ENCODE measurements at places on chromosomes 5 and 9.
A peak's percentile ranks its signal among the peaks of the same experiment; 100 is the strongest.

- DNase-seq, result no peak
Observed at GRCh38 chr9:76630916-76631315, 133.3 kb upstream of the PCA3 start.

- no peak for DNase-seq
Observed at GRCh38 chr9:84815554-84815953, 146.0 kb downstream of the NTRK2 start.

- DNase-seq, result no peak
Observed at GRCh38 chr5:91291628-91292569, 91.2 kb downstream of the ARRDC3 start.

- DNase-seq, result no peak
Observed at GRCh38 chr9:126144603-126145456, 181.8 kb upstream of the MVB12B start.

DNA sequence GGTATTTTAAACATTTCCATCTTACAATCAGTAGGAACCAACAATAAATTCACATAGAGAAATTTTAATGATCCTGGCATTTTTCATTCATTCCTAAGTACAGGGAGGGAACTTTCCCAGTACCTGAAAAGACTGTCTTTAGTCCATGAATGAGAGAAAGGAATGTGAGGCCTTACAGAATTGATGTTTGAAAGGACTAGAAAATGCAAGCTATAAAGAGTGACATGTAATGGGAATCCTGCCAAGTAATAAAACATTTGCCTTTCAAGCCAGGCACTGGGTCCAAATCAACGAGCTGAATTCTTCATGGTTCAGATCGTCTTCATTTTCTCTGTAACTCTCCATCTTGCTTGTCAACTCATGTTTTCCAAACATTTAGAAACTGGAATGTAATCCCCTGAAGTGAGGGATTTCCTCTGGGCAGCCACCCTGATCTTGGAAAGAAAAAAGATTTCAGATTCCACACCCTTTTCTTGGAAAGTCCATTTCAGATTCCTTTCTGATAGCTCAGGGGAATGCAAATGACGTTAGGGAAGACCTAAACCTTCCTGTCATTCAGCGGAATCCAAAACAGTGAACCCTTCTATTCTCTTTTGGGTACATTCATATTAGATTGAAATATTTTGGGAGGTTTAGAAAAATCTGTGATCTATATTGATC is 315.8 kb downstream of the SH3GL2 start:
- DNase-seq, result no peak

DNA sequence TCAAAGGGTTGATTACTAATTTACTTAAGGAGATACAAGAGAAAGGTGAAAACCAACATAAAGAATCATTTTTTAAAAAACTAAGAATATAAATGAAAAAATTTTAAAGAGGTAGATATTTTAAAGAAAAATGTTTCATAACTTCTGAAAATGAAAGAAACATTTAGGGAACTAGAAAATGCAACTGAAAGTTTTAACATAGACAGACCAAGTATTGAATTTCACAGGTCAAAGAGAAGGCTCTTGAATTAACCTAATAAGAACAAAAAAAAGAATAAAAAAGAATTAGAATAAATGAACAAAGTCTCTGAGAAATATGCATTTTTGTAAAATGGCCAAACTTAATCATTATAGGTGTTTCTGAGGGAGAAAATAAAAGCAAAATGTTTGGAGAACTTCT is 16.1 kb upstream of the FAM174A start:
- no peak for DNase-seq

- DNase-seq, result peak; percentile 18
Observed at GRCh38 chr9:69502671-69503301, 169.4 kb downstream of the APBA1 start.

DNA sequence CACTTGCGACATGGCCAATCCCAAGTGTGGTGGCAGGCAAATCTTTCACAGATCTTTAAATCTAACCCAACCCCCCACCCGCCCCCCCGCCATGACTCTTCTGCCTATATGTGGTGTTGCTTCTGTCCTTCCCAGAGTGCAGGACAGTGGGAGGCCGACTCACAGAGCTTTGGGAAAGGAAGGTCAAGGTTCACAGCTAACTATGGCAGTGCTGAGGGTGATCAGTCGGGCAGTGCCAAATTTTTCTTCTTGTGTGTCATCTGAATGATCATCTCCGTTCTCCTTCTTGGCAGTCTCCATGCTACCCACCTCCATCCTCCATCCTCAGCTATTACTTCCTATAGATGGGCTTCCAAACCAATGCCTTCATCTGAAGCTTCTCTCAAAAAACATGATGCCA is 129.0 kb upstream of the NFIB start:
- no peak for DNase-seq

DNA sequence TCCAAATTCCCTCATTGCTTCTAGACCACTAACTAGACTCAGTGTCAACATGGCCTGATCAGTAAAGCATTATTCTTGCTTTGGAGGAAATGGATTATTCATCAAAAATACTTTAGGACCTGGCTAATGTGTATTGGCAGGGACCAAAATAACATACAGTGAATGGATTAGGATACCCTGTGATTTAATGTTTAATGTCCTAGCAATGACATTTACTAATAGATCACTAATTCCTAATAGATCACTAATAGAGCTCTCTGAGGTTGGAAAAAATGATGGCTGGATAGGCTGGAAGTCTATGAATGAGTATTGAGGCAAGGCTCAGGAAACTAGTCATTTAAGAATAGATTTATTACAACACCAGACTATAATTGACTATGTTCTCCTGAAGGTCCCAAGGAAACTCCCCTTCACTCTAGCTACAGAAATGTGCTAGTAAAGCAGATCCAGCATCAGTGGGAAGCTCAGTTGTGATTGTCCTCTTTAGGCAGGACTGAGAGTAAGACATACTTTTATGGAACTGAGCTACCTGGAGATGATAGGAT is 46.1 kb upstream of the CHSY3 start:
- no peak for DNase-seq

- no peak for DNase-seq
Observed at GRCh38 chr5:125696762-125697161, 726.4 kb upstream of the GRAMD2B start.

All from DMS53 (cell line).